A673 (cell line): ENCODE measurements at places on chromosomes 1 and 21.

DNA sequence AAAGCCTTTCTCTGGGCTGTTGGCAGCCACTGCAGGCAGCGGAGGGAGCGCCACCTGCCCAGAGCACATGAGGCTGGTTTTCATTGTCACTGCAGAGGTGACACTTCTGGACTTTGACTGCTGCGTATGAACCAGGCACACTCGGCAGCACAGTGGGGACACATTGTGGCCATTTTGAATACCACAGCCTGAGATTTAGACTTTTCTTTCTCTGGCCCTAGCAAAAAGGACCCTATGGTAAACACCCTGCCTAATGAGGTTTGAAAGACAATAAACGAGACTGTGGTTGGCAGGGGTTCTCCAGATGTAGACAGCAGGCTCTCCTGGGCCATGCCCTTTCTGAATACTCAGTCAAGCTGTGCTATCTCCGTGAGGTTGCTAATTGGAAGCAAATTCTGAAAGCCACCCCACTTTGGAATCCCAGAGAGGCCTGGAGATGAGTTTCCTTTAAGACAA lies 12.0 kb upstream of the KCNE2 start:
- peak; percentile 56 for DNase-seq

DNA sequence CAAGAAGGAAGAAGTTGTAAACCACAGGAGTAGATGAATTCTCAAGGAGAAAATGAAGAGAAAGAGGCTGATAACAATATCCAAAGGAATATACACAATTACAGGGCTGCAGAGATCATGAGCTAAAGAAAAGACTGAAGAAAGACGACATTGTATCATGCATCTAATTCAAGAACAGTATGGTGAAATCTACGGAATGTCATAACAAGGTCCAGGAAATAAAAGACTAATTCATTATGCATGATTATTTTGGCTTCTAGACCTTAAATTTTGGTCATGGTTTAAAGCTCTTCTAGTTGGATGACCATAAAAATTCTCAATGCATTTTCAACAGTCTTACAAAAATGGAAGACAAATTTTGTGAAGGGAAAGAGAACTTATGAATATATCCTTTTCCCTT lies 71.7 kb downstream of the SH3GLB1 start:
- DNase-seq, result no peak

GRCh38 chr21:32558106-32558505 lies 27.2 kb downstream of the TCP10L start:
- no peak for DNase-seq

DNA sequence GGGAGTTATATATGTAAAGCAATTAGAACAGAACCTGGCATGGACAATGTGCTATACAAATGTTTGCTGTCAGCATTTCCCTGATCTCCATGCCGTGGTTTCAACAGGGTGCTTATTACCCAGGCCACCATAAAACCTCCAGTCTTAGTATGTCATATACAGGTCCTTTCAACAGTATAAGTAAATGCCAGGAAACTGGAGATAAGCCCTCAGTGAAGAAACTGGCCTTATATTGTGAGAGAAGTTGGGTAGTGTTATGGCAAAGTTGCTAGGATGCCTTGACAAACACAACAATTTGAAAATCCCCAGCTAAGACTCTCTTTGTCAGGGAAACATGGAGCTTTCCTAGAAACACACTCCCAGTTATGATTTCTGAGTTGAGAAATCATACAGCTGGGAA lies 850.2 kb upstream of the ADAMTS5 start:
- no peak for DNase-seq
